ENCODE measurements at places on chromosomes 16 and 17. TPM values are rescaled to one million over a fixed set of nuclear protein-coding genes. Genes with fewer than 3 reads are reported as not detected.

Gene CHST4
- 0.10 TPM for total RNA-seq

Gene RPL19
- 3,739 TPM for total RNA-seq

Gene ABCA8
- total RNA-seq: 0.15 TPM

Gene TNFSF13
- 0.79 TPM for total RNA-seq

Gene BAIAP3
- total RNA-seq: 1.1 TPM

Gene SPIRE2
- 7.9 TPM for total RNA-seq

Gene PPM1D
- 18.4 TPM for total RNA-seq

Gene OR2C1
- total RNA-seq: not detected

Gene ZFPM1
- total RNA-seq: 8.6 TPM

Gene KRTAP4-4
- not detected for total RNA-seq

Gene TBC1D3H
- not detected for total RNA-seq

Gene TBC1D3
- not detected for total RNA-seq

Data from A549 treated with CORT108297 at 1 μM for 4 hours (cell line).